Caco-2 (cell line): ENCODE measurements at places on chromosomes 5 and 9. TPM values are rescaled to one million over a fixed set of nuclear protein-coding genes. Genes with fewer than 3 reads are reported as not detected.

DNA sequence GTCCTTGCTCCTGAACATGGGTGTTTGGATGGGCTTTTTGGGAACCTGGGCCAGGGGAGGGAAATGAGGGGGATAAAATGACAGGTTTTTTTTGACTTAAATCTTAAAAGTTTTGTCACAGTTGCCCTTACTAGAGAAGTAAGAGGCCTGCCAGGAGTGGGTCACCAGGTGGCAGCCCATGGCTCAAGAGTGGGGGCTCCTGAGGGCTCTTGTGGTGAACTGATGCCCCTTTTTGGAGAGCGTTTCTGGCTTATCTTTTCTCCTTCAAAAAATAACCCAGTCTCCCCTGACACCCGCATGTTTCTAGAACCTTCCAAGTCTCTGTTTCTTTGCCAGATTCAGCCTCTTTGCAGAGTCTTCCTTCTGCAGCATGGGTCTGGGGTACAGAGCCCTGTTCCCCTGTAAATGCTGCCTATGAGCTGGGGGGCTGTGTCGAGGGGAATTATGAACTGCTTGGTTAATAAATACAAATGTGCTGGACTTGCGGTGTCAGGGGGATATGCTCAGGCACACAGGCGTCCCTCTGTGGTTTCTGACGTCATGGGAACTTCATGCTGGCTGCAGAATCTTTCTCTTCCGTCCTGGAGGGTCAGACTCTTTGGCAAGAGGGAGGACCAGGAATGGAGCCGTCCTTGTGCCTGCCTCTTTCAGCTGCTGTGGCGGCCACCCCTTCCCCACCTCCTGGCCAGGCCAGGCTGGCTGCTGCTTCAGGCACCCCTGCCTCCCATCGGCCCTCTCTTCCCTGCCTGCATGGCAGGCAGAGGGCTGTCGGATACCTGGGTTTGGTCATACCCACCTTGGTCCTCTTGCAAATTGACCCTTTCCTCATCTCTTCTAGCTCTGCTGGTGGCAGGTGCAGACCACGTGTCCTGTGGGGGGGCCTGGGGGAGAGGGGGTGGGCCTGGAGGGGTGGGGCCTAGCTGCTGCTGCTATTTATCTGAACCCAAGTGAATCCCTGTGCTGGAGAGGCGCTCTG is 30.1 kb downstream of the PTPA start:
- peaks cover 65% of the 10 kb centered on the region for H3K4me1 ChIP-seq
- no peak overlapping the region; the same call in 1 of the 2 replicates for H3K4me3 ChIP-seq
- H3K27ac ChIP-seq = peak overlapping the region; percentile 95
- no peak for DNase-seq

- H3K27me3 ChIP-seq = no peaks in the 10 kb centered on the region
- no peak overlapping the region for H3K4me3 ChIP-seq
- DNase-seq = no peak
- H3K4me1 ChIP-seq = no peaks in the 10 kb centered on the region
These were observed 253.6 kb upstream of the VLDLR start for GRCh38 chr9:2367970-2368369.

DNA sequence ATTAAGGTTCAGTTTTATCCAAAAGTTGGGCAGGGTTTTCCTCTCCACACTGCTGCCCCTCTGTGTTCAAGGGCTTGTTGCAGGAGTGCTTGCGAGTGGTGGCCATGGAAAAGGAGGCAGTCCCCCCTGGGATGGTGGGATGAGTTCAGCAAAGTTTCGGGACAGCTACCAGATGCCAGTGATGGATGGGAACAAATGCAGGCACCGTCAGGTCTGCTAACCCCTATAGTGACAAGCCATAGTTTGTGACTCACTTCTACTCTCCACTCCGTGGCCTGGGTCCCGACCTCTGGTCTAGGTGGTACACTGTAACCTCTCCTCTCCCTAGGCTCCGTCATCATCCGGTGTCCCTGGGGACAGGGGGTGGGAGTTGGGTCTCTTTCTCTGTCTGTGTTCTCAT is 3.8 kb upstream of the RNF14 start:
- H3K36me3 ChIP-seq = no peaks in the 10 kb centered on the region
- H3K27ac ChIP-seq = no peak overlapping the region
- DNase-seq = no peak
- H3K27me3 ChIP-seq = no peaks in the 10 kb centered on the region
- H3K4me1 ChIP-seq = peaks cover 20% of the 10 kb centered on the region
- H3K4me3 ChIP-seq = no peak overlapping the region

DNA sequence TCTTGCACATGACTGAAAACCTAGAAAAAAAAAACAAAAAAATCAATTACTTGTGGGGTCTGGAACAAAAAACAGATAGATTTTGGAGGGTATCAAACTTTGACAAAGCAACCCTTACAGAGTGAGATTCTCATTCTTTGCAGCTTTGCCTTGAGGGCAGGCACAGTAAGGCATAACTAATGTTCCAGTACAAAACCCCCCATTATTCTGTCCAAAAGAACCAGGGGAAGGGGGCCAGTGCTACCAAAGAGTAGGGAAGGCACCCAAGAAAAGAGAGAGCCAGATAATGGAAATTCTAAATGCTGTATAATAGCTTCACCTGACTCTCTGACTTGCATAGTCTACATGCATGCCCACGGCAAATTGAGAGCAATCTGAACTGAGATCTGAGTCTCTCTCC is 12.9 kb downstream of the POLK start:
- peaks cover 20% of the 10 kb centered on the region for H3K4me1 ChIP-seq
- no peaks in the 10 kb centered on the region for H3K27me3 ChIP-seq
- H3K36me3 ChIP-seq = no peaks in the 10 kb centered on the region
- peak overlapping the region; percentile 77 for H3K27ac ChIP-seq

DNA sequence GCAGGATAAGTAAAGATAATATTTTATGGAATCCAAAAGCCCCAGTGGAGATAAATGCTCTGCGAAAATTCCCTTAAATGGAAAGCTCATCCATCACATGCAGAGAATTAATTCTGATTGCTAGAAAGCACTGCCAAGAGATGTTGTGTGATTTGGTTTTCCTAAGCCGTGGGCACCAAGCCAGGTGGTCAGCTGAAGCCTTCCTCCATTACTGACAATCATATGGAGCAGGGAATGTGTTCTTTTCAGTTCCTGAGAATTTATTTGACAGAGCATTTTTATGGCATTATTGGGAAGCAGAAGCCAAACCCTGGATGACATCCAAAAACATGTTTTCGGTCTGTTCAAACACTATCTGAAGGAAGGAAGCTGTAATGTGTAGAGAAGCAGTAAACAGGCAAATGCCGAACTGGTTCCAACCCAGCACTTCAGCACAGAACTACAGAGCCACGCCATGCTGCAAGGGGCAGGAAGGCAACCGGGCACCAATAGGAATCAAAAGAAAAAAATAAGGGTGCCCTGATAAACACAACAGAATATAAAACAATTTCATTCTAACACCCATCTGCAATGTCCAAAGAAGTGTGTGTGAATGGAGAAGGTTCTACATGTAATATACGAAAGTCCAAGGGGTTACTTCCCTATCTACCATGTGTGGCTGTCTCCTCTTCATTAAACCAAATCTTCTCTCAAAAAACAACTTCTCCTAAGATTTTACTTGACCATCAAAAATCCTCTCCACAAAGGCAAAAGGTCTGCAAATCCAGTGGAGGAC is 12.3 kb downstream of the ARSB start:
- peaks cover 22% of the 10 kb centered on the region for H3K4me1 ChIP-seq
- no peak overlapping the region for H3K27ac ChIP-seq
- no peaks in the 10 kb centered on the region for H3K27me3 ChIP-seq
- no peaks in the 10 kb centered on the region for H3K36me3 ChIP-seq

DNA sequence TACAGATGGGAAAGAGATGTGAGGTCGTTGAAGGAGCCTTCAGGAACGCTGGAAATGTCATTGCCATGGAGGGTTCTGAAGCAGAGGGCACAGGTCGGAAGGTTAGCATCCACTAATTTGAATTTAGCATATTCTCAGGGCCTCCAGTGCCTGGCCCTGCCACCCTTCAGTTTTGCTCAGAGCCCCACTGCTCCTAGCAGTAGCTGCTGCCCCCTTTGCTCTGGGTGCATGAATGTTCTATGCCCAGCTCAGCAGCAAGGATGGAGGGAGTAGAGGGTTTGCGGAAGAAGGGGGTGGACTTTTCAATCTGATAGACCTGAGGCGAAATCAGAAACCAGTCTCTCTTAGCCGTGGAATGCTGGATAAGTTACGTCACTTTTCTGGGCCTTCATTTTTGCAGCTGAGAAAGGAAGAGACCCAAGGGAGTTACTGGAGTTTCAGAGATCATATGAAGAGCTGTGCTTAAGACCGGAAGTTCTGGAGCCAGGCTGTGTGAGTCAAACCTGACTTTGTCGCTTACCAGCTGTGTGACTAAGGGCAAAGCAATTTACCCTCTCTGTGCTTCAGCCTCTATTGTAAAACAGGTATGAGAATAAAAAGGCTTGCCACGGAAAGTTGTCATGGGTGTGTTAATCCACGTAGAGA is 133.2 kb upstream of the PANK3 start:
- H3K4me1 ChIP-seq = no peaks in the 10 kb centered on the region
- no peak overlapping the region for H3K4me3 ChIP-seq
- H3K36me3 ChIP-seq = no peaks in the 10 kb centered on the region
- no peak overlapping the region for H3K27ac ChIP-seq
- no peak for DNase-seq

DNA sequence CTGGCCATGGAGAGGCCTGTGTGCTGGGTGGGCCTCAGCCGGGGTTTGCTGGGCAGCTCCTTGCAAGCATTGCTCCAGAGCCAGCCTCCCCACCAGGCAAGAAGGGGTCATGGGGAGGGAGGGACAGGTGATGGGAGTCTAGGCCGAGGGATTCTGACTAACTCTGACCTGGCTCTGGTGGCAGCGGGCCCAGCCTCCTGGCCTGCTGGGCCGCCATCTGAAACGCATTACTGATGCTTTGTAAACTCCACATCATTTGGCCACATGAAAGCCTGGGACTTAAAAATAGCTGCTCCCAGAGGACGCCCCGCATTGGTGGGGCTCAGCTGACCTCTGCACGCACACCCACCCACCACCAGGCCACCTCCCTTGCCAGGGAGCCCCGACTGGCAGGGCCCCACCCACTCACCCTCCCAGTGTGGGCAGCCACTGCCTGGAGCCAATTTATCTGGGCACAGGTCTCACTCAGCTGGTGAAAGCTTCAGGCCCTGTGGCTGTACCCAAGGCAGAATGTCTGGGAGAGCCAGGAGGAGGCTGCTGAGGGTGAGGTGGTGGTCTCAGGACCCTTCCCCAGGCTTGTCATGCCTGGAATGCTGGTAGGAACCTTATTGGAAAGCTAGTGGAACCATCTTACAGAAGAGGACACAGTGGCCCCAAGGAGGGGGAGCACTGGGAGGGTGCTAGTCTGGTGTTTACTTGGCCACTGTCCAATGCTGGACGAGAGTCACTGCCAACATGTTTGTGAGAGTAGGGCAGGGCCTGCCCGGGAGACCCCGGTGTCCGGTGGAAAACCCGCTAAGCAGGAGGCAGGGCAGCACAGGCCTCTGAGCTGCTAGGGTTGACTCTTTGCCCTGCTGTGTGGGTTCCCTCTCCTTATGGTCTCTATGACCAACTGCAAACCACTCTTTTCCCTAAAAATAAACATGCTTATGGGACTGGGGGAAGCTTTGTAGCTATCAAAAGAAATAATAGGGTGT is 10.8 kb downstream of the TCF7 start:
- no peaks in the 10 kb centered on the region for H3K27me3 ChIP-seq
- H3K4me1 ChIP-seq = no peaks in the 10 kb centered on the region
- H3K36me3 ChIP-seq = no peaks in the 10 kb centered on the region
- no peak overlapping the region for H3K27ac ChIP-seq

- DNase-seq = no peak
- H3K27me3 ChIP-seq = no peaks in the 10 kb centered on the region
- peaks cover 6% of the 10 kb centered on the region for H3K4me1 ChIP-seq
These were observed 188.2 kb downstream of the TRIO start for GRCh38 chr5:14331386-14331781.

- no peak for DNase-seq
- H3K27ac ChIP-seq = no peak overlapping the region
- peak overlapping the region; percentile 36 for H3K4me3 ChIP-seq
- H3K36me3 ChIP-seq = no peaks in the 10 kb centered on the region
These were observed 46.2 kb upstream of the RNF20 start for GRCh38 chr9:101487443-101487840.

DNA sequence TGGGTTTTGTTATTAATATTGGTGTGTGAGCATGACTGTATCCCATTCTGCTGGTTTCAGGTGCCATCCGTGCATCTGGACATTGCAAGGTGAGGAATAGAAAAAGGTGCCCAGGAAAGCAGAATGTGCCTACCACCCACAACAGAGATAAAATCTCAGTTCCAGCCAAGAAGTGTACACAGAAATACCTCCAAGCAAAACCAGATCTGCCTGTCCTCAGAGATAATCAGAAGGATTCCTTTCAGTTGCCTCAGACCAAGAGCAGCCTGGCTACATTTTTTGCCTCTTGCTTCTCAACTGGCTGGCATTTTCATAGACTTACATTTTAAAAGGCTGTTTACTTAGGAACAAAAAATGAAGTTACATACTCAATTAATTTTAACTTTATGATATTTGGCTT is 12.1 kb upstream of the ABLIM3 start:
- no peak overlapping the region for H3K4me3 ChIP-seq
- peak; percentile 43 for DNase-seq
- H3K27me3 ChIP-seq = no peaks in the 10 kb centered on the region
- no peaks in the 10 kb centered on the region for H3K36me3 ChIP-seq
- no peaks in the 10 kb centered on the region for H3K4me1 ChIP-seq

- H3K4me3 ChIP-seq = no peak overlapping the region
- H3K27ac ChIP-seq = no peak overlapping the region
- 0 out of 2 replicates have a peak, but pooled peaks cover 7% of the 10 kb centered on the region for H3K4me1 ChIP-seq
- no peaks in the 10 kb centered on the region for H3K36me3 ChIP-seq
- no peaks in the 10 kb centered on the region for H3K27me3 ChIP-seq
These were observed 32.9 kb downstream of the PRLR start for GRCh38 chr5:35197351-35197750.

DNA sequence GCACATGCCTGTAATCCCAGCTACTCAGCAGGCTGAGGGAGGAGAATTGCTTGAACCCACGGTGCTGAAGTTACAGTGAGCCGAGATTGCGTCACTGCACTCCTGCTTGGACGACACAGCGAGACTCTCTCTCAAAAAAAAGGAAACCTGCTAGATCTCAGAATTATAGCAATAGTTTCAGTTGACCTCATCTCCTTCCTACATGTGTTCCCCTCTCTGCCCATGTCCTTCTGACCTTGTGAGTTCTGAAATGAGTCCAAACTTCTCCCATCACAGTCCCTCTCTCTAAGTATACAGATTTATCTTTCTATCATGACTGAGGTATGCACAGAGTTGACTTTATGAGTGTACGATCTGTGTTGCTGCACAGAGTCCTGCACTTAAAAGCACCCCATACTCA is 44.6 kb upstream of the SHOC1 start:
- no peak overlapping the region for H3K4me3 ChIP-seq
- DNase-seq = no peak
- no peaks in the 10 kb centered on the region for H3K27me3 ChIP-seq
- H3K27ac ChIP-seq = peak overlapping the region; percentile 18
- H3K36me3 ChIP-seq = no peaks in the 10 kb centered on the region; the same call in 1 of the 2 replicates
- peaks cover 22% of the 10 kb centered on the region for H3K4me1 ChIP-seq

- no peak overlapping the region for H3K27ac ChIP-seq
- no peak overlapping the region for H3K4me3 ChIP-seq
- no peak for DNase-seq
- H3K4me1 ChIP-seq = no peaks in the 10 kb centered on the region
These were observed 46.1 kb downstream of the ASTN2 start for GRCh38 chr9:117368684-117369230.

CCL28 gene
- total RNA-seq = 5.5 and 8.6 TPM in 2 replicates

POC5 gene
- 12.7 and 13.6 TPM in 2 replicates for total RNA-seq

PCDHGA3 gene
- total RNA-seq = 0.11 TPM in 1 of 2 replicates, not detected in the other

SEMA5A gene
- total RNA-seq = 27.4 and 34.3 TPM in 2 replicates

PCDHA3 gene
- not detected in 2 replicates for total RNA-seq

INSL4 gene
- total RNA-seq = not detected in 2 replicates

RETREG1 gene
- 14.1 and 15.1 TPM in 2 replicates for total RNA-seq
